Prostate gland (tissue), 2 donors: ENCODE measurements at places on chromosomes 5 and 9. TPM values are rescaled to one million over a fixed set of nuclear protein-coding genes. Genes with fewer than 3 reads are reported as not detected.

GRCh38 chr5:73116506-73116905 lies 3.9 kb upstream of the TMEM171 start:
- no peaks in the 10 kb centered on the region for H3K27me3 ChIP-seq
- no peaks in the 10 kb centered on the region for H3K4me1 ChIP-seq
- no peaks in the 10 kb centered on the region for H3K36me3 ChIP-seq
- no peak overlapping the region for H3K4me3 ChIP-seq
- no peak for DNase-seq
- no peak overlapping the region for H3K27ac ChIP-seq

DNA sequence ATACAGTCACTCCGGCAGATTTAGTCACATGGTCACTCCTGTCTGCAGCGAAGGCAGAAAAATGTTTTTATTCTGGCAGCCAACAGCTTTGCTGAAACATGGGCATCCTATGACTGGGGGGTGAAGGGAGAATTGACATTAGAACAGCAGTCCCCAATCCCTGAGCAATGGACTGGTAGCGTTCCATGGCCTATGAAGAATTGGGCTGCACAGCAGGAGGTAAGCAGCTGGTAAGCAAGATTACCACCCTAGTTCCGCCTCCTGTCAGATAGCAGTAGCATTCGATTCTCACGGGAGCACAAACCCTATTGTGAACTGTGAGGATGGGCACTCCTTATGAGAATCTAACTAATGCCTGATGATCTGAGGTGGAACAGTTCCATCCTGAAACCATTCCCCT lies 93.1 kb upstream of the FTMT start:
- no peak for DNase-seq
- no peak overlapping the region for H3K4me3 ChIP-seq
- H3K4me1 ChIP-seq, result no peaks in the 10 kb centered on the region

DNA sequence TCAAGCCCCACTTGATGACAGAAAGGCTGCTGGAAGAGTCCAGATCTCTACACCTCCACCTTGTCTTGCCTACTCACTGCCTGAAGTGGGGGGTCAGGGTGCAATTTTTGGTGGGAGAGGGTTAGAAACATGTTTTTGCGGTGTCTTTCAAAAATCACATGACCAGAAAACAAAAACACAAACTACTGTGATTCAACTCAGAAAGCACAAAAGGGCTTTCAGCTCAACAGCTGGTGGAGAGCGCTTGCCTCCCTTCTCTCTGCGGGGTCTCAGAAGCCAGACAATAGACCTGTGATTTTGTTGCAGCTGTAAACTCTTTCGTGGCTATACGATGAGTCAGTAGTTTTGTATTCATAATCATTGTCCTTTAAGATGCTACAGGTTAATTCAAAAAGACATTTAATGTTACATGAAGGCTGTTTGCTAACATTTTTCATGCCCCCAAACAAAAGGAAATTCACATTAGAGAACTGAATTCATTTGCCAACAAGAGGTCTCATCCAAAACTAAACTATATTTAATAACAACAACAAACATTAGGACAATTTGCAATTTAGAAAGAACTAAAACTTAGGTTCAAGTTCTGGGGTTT lies 172.6 kb upstream of the RAI14 start:
- peaks cover 11% of the 10 kb centered on the region for H3K4me1 ChIP-seq
- no peak overlapping the region for H3K4me3 ChIP-seq
- no peaks in the 10 kb centered on the region for H3K36me3 ChIP-seq
- no peaks in the 10 kb centered on the region for H3K27me3 ChIP-seq

The BARHL1 gene
- not detected for total RNA-seq

DNA sequence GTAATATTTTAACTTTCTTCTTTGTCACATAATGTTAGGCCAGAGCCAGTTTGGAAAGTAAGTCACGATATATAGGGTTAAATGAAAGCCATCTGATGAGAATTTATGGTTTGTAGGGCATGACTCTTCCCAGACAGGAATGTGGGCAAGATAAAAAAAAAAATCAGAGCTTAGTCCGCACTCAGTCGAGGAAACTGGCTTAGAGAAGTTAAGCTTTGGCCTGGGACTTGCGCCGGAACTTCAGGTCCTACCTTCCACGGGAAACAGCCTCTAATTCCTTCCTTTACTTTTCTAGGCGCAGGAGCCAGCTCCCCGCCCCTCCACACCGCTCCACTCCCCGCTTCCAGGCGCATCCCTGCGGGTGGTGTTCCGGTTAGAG lies 475 bp downstream of the DDX31 start:
- H3K27me3 ChIP-seq, result no peaks in the 10 kb centered on the region
- peaks cover 7% of the 10 kb centered on the region for H3K4me1 ChIP-seq
- H3K4me3 ChIP-seq, result peak overlapping the region; percentile 96
